ENCODE measurements at places on chromosomes 7 and 10. TPM values are rescaled to one million over a fixed set of nuclear protein-coding genes. Genes with fewer than 3 reads are reported as not detected.

GPR158 gene
- not detected for total RNA-seq

SPAM1 gene
- total RNA-seq, result not detected

RADIL gene
- 7.6 TPM for total RNA-seq

GTPBP10 gene
- total RNA-seq, result 32.9 TPM

TMEM236 gene
- 0.06 TPM for total RNA-seq

CBLL1 gene
- total RNA-seq, result 37.9 TPM

MYO1G gene
- total RNA-seq, result 0.20 TPM

FAM13C gene
- 18.5 TPM for total RNA-seq

DNAJB9 gene
- 8.1 TPM for total RNA-seq

DHTKD1 gene
- total RNA-seq, result 32.4 TPM

SDK1 gene
- 14.7 TPM for total RNA-seq

MYO3A gene
- total RNA-seq, result 0.88 TPM

TMEM229A gene
- total RNA-seq, result 22.2 TPM

ELFN1 gene
- 0.09 TPM for total RNA-seq

FZD1 gene
- 49.9 TPM for total RNA-seq

COX15 gene
- total RNA-seq, result 48.3 TPM

TUBGCP2 gene
- 72.7 TPM for total RNA-seq

ACSM6 gene
- not detected for total RNA-seq

GPRIN2 gene
- total RNA-seq, result not detected

TMEM26 gene
- total RNA-seq, result not detected

PRSS58 gene
- not detected for total RNA-seq

CALD1 gene
- total RNA-seq, result 47.9 TPM

ANXA7 gene
- 156 TPM for total RNA-seq

LRRC17 gene
- 9.2 TPM for total RNA-seq

GNGT1 gene
- not detected for total RNA-seq

TEX47 gene
- total RNA-seq, result not detected

ZNF467 gene
- total RNA-seq, result 7.5 TPM

AGAP5 gene
- total RNA-seq, result 6.4 TPM

GIMAP2 gene
- 4.3 TPM for total RNA-seq

GRM3 gene
- total RNA-seq, result not detected

DDC gene
- not detected for total RNA-seq

WEE2 gene
- not detected for total RNA-seq

Measured in A673 (cell line).